ENCODE measurements at places on chromosomes 2 and 18.

DNA sequence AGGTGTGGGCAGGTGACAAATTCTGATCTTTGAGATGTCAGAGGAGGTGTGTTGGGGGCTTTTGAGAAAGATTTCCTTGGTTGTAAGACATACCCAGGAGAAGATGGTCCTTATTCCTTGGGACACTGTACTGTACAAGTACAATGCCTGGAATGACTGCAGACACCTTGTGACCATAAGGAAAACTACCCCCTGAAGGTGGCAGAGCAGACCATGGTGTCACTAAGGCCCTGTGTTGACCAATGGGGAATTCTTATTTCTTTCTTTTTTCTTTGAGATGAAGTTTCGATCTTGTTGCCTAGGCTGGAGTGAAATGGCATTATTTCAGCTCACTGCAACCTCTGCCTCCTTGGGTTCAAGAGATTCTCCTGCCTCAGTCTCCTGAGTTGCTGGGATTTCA lies 4.4 kb upstream of the ANKRD29 start:
- no peak for DNase-seq

GRCh38 chr2:18171191-18172139 lies 293.0 kb downstream of the KCNS3 start:
- no peak for DNase-seq

DNA sequence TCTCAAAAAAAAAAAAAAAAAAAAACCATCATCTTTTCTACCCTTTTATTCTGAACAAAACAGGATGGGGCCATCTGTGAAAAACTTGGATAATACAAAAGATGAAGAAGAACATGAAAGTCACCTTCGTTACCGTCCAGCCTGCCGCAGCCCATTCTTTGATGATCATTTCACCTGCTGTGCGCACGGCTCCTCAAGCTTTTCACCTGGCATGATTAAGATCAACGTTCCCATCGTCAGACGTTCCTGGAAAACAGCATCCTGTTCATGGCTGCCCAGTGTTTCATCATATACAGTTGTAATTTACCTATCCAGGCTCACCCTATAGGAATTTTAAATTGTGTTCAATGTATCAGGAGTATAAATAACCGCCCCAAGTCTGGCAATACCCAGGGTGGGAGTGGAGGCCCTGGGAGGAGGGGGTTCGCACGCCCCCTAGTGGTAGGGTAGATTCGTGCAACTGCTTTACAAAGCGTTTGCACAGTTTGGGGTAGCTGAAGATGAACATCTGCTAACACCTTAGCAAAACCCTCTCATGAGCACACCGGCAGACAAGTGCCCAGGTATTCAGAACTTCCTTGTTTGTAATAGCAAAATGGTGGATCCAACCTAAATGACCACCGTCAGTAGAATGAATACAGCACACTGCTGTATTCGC lies 49.0 kb upstream of the GLI2 start:
- DNase-seq = no peak

DNA sequence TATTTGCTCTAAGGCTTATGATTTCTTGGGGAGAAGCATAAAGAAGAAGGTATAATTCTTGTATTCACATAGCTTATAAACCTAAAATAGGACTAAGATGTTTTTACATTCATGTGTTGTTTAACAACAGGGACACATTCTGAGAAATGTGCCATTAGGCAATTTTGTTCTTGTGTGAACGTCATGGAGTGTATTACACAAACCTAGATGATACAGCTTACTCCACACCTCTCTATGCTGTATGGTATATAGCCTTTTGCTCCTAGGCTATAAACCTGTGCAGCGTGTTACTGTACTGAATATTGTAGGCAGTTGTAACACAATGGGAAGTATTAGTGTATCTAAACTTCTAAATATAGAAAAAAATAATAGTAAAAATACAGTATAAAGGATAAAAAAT lies 92.1 kb downstream of the PHLPP1 start:
- no peak for DNase-seq

GRCh38 chr2:62195421-62196277 lies at the start of gene B3GNT2:
Gene B3GNT2 (plus strand): TSS chr2:62196115. CDS start chr2:62222221, 26,106 bp downstream.
- DNase-seq = peak; percentile 67

Data from NCI-H774 (cell line).